Stimulated activated CD4-positive, alpha-beta T cell treated with anti-CD3 and anti-CD28 coated beads, Interleukin-15, amount 100 ng/mL, for 24 hours (primary cell): ENCODE measurements at places on chromosomes 7 and 10.

DNA sequence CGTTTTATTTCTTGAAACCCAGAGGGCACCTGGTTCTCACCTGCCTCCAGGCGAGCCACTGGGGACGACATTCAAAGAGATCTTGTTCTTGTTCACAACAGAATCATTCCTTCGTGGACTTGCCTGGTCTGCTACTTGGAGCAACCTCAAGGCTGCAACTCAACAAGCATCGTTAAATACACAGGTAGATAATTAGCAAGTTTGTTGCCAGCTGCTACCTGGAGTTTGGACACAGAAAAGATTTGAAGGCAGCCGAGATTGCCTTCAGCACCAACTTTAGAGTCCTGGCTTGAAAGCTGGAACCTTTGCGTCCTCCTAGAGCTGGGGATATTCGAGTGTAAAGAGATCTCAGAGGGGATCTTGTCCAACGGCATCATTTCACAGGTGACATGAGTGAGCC, 89.6 kb upstream of the C7orf33 start:
- DNase-seq = no peak

DNA sequence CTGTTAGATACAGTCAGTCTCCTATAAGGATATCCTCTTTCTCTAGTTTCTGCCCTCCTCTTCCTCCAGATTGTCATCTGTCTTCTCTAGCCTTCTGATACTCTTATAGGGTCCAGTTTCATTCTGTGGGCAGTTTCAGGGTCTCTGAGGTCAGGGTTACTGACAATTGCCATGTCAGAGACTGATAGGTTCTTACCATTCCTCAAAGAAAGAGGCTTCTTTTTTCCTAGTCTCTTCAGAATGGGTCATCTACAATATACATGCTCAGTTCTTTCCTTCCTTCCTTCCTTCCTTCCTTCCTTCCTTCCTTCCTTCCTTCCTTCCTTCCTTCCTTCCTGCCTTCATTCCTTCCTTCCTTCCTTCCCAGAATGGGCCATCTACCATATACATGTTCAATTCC, 48.1 kb upstream of the TAS2R16 start:
- no peak for DNase-seq

DNA sequence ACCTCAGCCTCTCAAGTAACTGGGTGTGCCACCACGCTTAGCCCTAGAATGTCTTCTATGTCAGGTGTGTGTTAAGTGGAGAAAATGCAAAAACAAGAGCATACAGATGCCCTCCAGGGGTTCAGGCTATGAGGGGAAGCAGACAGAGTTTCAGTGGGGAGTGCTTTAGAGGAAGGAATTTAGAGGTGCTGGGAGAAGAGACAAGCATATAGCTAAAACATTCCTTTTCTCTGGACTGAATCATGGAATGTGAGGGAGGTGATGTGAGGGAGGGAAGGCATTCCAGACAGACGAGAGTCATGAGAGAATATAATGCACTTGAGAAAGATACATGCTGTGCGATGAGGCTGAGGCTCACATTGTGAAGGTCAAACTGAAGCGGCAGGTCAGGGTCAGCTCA, 6.6 kb upstream of the ZNF786 start:
- no peak for DNase-seq

DNA sequence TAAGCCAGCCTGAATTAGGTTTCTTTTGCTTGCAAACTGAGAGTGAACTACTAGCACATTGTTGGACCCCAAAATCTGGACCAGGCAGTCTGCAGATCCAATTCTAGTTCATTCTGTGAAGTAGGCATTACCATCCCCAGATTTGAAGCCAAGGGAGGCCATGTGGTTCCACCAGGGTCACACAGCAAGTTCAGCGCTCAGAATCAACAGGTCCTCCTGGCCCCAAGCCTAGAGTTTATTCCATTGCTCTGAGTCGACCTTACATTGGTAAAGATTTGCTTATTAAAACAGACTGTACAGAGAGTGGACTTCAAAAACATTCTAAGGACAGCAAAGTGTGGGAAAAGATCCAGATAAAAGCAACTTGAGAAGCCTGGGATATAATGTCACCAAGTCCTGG, 50.9 kb downstream of the AFAP1L2 start:
- DNase-seq = no peak

DNA sequence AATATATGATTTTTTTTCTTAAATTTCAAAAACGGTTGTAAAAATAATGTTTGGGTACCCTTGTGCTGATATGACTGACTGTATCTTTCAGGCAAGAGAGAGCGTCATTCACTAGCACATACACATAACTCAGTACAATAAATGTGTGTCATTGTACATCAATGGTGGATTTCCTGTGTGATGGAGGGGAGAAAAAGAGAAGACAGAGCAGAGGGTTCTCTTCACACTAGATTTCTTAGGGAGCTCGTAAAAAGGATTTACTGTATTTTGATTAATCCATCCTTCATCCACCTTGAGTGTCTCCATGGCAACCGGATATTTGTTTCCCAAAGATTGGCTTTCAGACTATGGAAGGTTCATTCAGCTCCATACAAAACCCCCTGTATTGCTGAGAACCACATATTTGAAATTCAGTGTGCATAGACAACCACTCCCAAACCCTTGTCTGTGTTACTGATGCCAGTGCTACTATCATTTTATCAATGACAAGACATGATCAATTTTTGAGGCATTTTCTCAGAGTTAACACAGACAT, 150.6 kb downstream of the AKR1D1 start:
- DNase-seq = no peak

DNA sequence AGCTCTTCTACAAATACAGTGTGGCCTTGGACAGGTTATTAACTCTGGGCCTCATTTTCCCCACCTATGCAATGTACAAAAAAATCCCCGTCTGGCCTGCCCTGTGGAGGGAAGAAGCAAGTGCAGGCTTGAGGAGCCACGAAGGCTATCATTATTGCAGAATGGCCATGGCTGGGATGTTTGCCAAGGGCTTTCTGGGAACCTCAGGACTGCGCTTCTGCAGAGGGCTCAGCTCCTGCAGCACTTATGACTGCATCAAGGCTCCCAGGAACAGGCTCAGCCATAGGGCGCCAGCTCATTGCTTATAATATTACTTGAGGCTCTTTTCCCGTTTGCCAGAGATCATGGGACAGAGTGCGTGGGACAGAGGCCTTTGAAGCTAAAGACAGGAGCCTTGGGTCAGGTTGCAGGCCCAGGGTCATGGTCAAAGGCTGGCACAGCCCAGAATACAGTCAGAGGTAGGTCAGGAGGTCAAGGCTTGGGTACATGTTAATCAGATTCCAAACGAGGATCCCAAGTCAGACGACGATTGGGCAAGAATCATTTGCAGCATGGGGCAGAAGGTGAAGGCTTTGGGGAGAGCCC, 20.6 kb upstream of the C10orf105 start:
- no peak for DNase-seq

DNA sequence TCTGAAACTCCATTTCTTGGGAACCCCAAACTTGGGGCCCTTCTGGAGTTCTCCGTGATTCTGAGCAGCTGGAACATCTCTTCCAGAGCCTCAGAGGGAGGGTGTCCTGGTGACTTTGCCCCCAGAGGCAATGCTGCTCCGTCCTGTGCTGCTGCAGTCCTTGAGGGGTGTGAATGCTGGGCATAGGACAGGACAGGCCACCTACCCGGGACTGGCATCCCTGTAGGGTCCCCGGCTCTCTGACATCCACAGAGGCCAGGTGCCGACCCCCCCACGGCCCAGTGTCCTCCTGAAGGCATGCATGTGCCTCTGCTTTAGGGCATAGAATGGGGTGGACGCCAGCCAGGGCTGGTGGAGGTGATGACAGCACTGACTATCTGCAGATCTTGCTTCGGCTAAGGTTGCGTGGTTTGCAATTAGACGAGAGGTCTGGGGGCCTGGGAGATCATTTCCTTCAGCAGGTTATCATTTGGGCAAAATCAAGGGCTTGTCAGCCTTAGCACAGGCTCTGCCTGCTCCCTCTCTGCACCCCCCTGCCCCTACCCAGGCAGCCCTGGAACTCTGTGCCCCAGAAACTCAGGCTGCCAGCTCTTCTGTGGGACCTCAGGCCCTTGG, 136.9 kb upstream of the GPR26 start:
- no peak for DNase-seq

GRCh38 chr10:71457908-71458307, 61.2 kb downstream of the CDH23 start:
- no peak for DNase-seq

DNA sequence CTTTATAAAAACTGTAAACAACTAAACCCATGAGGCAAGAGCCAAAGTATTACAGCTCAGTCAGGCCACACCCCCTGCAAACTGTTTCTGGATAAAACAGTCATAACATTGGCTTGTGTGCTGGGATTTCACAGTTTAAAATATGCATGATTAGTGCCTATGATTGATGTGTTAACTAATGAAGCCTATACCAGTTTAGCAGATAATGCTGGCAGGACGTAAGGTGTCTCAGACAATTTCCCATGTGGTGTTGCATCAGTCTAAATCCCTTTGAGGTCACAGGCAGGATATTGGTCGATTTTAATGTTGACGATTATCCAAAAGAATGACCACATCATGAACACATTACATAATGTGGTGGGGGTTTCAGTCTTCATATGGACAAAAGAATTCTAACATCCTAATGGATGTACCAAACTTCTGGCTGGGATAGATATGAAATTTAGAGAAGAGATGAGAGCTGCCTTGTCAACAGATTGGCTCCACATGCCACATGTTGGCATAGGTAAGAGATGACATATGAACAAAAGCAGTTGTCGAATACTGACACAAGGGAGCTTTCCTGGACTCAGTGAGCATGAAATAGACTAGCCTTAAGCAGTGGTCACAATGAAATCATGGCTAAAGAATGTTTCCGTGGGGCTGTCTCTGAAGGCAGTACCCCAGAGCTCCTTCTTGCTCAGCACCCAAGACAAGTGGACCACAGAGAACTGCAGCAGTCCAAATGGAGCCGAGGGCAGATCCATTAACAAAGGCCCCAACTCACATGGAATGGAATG, 445.6 kb downstream of the GFRA1 start:
- no peak for DNase-seq

DNA sequence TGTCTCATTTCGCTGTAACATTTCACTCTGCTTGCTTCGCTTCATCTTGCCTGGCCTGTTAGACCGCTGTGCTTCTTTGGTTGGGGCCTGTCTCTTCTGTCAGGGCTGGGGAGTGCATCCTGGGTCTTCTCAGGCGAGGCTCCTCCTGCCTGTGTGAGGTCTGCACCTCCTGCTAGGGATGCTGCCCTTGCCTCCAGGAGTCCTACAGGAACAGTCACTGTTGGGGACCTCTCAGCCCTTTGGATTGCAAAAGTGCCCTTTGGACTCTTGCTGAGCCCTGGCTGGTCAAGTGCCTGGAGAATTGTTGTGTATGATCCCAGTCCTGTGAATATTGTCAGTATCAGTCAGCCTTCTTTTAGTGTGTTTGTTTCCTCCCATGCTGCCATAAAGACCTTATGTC, 84.1 kb downstream of the MDFIC start:
- no peak for DNase-seq

DNA sequence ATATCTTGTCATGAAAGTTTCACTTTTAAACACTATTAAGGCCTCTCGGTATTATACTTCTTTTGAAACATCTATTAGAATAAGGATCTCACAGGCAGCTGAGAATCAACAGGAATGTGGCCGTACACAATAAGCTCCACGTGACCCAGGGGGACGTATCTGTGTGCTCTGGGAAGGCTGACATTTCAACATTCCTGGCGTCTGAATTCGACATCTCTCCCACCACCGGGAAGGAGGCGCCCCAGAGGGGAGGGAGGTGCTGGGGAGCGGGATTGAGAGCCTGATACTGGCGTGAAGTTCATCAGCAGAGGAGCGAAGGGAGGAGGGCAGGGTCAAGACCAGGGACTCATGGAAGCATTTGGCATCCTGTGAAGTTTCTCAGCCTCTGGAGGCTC, 401.3 kb downstream of the DNAJB6 start:
- no peak for DNase-seq

GRCh38 chr7:106613848-106614560, 47.0 kb downstream of the CCDC71L start:
- no peak for DNase-seq

GRCh38 chr10:21572578-21572977, 38.5 kb downstream of the MLLT10 start:
- DNase-seq = no peak
